Omental fat pad (tissue), 4 donors: ENCODE measurements at places on chromosomes 7 and 10.

DNA sequence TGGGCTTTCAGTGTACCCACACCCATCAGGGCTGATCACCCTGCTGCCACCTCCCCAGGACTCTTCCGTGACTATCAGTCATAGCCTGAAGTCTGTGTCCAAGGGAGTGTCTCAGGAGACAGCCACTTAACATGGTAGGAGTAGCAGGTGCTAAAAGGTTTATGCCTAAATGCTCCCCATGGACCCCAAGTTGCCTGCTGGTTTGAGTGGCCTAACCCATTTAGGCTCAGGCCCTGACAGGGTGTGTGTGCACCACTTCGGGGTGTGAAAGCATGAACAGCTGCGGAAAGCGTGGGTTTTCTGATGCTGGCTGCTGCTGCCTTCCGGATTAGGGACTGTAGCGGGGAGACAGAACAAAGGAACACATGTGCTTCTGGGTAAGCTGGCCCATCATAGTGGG is 93.2 kb upstream of the SAMD8 start:
- no peak for DNase-seq

DNA sequence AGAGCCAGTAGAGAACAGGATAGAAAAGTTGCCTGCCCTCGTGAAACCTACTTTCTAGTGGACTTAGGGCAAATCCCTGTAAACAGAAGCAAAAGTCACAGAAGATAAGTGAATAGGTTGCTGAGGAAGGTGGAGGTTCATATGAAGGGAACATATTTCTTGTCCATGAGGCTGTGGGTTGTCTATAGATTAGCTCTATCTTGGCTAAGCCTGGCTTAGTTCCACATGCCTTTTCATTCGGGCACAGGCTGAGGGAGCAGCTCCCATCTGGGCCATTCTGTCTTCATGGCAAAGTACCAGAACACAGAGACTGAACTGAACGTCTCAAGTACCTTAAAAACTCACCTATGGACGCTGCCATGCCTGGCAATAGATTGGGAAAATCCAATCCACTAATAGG is 45.3 kb downstream of the BZW2 start:
- DNase-seq = no peak

DNA sequence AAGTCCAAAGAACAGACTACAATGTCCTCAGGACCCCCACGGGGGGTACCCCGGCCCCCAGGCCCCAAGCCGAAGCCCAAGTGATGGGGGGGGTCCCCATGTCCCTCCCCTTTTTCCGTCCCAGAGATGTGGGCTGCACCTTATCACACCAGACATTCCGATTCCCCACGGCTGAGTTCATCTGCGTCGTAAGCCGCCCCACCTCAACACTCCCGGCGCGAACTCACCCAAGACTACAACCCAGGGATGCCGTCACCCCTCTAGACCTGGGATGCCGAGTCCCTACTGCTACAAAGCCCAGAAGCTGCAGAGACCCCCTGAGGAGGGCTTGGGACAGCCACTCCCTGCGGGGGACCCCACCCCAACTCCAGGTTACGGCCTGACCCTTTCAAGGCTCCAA is 14.5 kb downstream of the PDGFA start:
- DNase-seq = no peak

DNA sequence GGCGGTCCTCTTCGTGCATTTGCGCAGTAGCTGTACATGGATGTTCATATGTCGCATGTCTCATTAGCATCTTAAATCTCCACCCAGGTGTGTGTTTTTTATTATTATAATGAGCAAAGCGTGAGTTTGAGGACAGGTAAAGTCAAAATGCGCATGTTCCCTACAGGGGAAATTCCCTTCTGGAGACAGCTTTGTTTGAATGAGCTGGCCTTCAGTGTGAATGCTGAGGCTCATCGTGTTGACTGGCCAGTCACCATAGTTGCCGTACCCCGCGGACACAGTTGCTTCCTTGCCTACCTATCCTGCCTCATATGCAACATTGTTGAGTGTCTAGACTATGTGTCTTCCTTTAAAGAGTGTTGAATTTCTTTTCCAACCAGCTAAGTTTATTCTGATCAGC is 13.6 kb downstream of the LYZL1 start:
- DNase-seq = no peak

DNA sequence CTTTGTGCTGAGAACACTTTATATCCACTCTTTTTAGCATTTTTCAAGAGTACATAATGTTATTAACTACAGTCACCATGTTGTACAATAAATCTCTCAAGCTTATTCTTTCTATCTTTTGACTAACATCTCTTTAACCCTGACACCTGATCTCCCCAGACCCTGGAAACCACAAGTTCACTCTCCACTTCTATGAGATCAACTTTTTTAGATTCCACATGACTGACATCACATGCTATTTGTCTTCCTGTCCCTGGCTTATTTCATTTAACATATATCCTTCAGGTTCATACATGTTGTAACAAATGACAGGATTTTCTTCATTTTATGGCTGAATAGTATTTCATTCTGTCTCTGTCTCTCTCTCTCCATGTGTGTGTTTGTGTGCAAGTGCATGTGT is 15.5 kb downstream of the SLC13A1 start:
- no peak for DNase-seq

DNA sequence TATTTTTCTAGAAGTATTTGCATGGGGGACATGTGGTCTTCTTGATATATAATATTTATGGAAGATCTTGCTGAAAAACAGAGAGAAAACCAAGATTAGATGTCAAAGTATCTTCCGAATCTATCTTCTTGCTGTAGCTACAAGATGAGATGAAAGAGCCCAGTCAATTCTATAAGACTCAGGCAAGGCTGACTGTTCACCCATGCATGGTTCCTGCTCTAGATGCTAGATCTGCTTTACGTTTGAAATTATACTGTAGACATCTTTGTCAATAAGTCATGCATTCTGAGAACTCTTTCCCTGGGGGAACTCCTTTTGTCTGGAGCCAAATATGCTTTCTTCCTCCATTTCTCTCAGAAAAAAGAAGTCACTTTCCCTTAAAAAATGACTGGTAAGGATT is 1292.0 kb downstream of the XPNPEP1 start:
- no peak for DNase-seq

- no peak for DNase-seq
These were observed 49.8 kb downstream of the FHIP2A start for GRCh38 chr10:114871379-114871778.

DNA sequence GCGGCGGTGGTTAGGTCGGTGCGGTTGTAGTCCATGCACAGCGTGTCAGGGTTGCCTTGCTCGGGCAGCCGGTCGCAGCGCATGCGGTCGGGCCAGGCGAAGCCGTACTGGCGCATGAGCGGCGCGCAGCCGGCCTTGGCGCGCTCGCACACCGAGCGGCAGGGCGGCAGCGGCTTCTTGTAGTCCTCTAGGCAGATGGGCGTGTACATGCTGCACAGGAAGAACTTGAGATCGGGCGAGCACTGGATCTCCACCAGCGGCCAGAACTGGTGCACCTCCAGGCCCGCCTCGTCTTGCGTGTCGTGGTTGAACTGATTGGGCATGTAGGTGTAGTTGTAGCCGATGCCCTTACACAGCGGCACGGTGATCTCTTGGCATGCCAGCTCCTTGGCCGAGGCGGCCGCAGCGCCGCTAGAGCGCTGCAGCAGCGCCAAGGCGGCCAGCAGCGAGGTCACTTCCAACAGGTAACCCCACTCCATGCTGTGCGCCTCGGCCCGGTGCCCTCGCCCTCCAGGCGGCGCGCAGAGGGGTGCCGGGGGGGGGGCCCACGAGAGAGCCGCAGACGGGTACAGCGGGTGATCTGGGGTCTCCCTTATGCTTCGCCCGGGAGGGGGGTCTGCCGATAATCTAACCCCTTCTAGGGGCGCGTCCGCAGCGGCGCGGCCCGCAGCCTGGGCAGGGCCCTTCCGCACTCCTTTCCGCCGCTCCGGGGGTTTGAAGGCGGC is 983 bp downstream of the FZD8 start:
- DNase-seq = no peak

DNA sequence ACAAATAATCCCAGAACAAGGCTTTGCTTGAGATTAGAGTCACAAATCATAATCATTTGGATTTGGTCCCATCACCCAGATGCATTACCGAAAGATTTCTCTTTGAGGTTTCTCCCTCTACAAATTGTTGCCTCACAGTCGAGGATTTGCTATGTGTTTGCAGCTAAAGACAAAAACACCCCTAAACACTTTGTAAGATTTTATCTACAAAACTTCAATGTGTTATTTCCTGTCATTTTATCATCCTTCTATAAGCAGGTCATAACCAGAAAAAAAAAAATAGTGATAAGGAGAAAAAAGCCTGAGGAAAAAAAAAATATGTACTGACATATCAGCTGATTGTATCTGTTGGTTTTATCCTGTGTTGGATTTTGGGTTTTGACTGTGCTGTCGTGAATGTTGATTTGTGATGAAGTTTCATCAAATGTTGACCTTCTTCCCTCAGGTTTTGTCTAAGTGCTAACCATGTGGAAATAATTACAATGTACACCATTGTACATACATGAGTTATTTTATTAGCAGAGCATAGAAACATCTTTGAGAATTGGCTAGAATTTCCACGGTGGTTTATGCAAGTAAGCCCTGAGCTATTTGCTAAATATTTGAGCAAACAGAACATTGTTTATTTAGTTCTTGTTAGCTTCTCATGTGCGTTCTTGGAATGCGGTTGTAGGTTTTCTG is 274.4 kb downstream of the NEBL start:
- no peak for DNase-seq

DNA sequence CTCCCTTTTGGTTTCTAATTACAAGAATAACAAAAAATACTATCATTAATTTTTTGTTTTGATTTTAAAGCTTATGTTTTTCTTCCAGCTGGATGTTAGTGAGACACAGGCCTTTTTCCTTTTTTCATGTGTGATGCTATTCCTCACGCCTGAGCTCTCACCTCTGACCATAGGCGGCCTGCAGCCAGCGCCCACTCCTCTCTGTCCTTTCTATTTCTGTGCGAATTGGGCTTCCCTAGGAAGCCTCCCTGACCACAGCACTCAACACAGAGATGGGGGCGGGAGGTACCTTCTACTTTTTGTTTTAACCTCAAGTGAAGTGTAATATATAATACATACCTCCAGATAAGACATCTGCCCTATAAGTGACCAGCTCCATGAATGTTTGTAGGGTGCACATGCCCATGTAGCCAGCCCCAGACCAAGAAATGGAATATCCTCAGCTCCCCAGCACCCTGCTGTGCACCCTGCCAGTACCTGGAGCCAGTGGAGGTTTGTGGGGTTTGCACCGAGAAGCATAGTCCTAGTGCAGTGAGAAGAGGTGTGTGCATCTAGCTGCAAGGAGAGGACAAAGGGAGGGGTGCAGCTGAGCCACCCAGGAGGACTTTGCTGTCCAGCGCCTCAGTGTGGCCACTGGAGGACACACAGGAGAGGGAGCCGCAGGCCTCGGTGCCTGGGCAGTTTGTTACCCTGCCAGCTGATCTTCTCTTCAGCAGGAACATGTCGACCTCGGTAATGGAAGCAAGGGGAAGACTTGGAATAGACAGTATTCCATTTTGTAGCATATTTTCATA is 38.5 kb downstream of the BNIP3 start:
- DNase-seq = no peak

DNA sequence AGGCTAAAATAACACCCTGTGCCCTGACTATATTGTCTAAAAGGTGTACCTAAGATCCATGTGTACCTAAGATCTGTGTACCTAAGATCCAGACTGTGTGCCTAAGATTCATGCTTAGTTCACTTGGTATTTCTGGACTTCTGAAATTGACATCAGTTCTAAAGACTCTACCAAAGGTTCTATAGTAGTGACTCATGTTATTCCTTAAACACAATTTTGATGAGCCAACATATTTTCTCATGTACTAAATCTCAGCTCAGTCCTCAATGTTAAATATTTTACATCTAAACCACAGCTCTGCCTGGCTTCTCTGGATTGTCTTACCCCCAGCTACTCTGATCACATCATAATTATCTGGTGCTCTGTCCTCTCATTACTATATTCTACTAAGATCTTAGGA is 802.3 kb upstream of the SORCS1 start:
- no peak for DNase-seq

DNA sequence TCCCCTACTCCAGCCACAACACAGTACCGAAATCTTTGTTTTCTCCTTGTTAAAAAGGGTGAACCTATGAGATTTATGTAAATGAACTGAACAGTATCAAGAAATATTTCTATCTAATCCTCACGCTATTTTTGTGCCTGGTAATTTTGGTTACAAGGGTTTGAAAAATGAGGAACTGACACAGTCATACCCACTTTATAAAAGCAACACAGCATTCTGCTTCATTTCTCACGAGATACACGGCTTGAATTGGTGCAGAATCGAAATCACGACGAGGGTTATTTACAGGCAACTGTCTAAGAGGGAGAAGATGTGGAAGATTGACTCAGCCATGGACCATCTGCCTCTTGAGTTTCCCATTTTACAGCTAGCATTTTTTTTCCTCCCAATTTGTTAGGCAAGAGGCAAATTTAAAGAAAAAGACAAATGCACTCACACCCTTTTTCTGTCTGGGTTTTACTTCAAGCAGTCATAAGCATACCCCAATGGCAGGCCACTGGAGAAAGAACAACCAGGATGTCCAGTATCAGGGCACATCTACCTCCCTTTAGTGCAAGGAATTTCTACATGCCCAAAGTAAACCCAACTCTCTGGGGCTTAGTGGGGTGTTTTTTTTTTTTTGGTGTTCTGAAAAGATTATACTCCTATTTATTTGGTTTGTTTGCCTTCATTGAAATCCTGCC is 108.1 kb downstream of the ITGB8 start:
- DNase-seq = no peak

GRCh38 chr10:102752934-102753664 is 9.4 kb downstream of the WBP1L start:
- DNase-seq = no peak

GRCh38 chr10:52343439-52343838 is 29.4 kb downstream of the DKK1 start:
- no peak for DNase-seq

GRCh38 chr10:104069613-104070012 is 16.1 kb downstream of the COL17A1 start:
- DNase-seq = no peak

DNA sequence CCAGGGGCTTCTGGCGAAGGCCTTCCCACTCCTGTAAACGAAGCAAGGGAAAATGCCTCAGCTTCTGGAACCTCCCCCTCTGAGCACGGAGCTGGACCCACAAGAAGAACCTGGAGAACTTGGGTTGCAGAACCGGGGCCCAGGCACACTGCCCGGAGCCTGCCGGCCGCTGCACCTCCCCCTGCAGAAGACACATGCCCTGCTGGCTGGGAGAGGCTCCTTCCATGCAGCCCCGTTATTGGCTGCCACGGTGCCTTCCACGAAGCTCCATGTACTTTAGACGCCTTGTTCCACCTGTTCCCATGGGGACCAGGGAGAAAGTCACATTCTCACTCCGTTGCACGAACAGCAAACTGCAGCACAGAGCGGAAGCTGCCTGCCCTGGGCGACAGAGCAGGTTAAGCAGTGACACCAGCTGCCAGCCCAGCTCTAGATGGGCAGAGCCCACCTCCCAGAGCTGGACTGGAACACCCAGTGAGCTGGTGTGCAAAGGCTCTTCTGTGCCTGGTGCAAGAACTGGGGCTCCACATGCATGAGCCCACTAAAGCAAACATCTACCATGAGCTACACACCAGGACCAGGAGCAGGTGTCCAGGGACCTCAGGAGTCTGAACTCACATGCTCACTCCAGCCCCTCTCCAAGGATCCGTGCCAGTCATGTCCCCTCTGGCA is 70.1 kb downstream of the TNS3 start:
- no peak for DNase-seq

GRCh38 chr7:55288070-55288824 is 76.9 kb upstream of the LANCL2 start:
- DNase-seq = no peak
